NCI-H1436 (cell line): ENCODE measurements at places on chromosomes 16 and 17.

- DNase-seq, result peak; percentile 94
These were observed 5.8 kb upstream of the C17orf99 start for GRCh38 chr17:78140169-78141051.

DNA sequence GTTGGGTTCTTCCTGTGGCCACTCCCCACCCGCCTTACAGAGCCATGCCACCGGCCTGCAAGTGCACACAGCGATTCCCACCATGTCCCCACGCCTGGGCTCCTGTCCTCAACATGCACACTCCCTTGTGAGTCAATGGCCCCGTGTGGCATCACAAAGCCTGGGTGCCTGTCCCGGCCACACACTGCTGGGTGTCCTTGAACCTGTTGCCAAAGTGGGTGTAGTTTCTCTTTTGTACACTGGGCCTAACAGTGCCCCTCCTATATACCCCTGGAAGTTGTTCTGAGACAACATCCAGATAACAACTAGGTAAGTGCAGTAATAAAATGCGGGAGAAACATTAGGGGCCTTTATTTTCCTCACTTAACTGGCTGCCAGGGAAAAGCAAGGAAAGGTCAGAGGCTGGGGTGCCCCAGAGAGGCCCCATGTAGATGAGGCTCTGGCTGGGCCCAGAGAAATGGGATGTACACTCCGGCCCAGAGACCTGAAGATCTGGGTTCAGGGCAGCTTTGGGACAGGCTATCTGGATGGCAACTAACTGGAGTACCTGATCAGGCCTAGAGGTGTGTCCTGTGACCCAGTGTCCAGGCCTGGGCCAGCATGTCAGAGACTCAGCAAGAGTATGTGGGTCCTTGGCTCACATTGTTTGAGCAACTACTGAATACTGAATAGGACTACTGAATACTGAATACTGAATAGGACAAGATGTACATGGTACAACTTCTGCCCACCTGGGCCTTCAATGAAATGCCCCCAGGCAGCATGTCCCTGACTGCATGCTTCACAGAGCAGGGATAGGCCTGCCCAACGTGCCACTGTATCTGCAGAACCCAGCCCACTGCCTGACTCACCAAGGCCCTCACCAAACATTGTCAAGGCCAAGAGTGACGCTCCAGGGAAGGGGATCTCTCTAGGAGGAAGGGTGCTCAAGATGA is 8.3 kb downstream of the ABCC3 start:
- DNase-seq, result no peak

GRCh38 chr17:35052241-35052610 is 11.3 kb downstream of the RFFL start:
- DNase-seq, result no peak

DNA sequence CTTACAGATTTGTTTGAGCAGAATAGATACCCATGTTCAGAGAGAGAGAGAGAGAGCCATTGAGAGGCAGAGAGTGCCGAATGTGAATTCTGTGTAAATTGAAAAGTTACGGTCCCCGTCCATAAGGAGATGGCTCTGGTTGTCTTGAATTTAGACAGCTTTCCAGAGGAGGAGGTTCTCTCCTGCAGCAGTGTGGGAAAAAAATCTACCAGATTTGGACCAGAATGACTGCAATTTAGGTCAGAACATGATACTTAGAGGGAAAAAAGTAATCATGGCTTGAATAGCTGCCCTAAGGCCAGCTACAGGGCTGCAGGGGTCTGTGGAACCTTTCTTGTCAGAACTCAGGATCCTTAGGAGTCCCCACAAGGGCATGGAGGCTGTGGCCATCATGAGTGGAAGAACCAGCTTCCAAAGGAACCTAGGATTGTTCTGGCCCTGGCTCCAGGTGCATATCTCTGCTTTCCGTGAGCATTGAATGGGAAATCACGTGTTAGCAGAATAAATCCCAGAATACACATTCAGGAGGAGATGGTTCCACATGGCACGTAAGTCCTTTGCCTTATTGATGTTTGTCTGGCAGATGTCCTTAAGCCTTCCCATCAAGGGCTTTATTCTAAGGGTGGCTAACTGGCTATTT is 13.0 kb downstream of the PITPNC1 start:
- no peak for DNase-seq

GRCh38 chr17:38602956-38603785 is 2.6 kb downstream of the SRCIN1 start:
- no peak for DNase-seq

GRCh38 chr16:19172098-19172780 is 4.2 kb downstream of the SYT17 start:
- no peak for DNase-seq

GRCh38 chr16:3147046-3147756 is 12.4 kb downstream of the ZNF213 start:
- DNase-seq, result no peak

GRCh38 chr16:15643048-15643945 is at the start of gene MARF1:
Gene MARF1, minus strand, starts transcription at chr16:15643154. Its CDS starts 3,921 bp downstream, at chr16:15639233.
- peak; percentile 94 for DNase-seq

GRCh38 chr17:35930211-35931065 is at the start of gene RDM1:
Gene RDM1, minus strand, starts transcription at chr17:35930773. Its CDS starts 46 bp downstream, at chr17:35930727.
- DNase-seq, result peak; percentile 91

DNA sequence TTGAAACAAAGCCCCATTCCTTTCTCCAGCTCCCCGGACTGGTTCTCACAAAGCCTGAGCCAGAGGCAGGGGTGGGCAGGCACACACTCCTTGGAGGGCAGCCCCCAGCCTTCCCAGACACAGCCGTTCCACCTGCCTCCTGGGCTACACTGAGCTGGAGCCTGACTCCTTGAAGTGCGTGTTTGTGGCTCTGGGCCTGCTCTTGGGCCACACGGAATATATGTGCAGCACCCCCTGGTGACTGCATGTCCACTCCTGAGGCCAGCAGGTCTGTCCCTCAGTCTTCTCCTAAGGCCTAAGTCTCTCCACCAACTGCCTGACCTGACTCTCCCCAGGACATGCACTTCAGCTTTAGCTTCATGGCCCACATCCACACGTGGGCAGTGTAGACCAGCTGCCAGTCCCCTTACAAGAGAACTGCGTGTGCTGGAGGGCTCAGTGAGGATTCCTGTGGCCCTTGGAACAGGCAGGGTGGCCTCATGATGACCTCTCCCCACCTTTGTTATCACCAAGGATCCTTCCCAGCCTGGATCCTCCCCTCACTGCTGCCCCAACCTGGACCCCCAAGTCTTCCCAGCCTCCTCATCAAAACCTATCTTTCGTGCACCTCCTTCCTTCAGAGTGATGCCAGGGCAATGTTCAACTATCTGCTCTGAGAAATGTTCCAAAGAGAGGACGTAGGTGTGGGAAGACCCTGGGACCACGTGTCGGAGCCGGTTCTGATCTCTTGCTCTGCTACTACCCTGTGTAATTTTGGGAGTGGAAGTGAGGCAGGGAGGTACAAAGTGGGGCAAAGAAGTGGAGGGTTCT is 12.4 kb upstream of the SLC6A2 start:
- DNase-seq, result no peak

GRCh38 chr17:80082403-80083135 is 18.8 kb upstream of the GAA start:
- DNase-seq, result peak; percentile 85

GRCh38 chr16:84592718-84593117 is 25.2 kb downstream of the COTL1 start:
- DNase-seq, result no peak
